HL-60 (cell line): ENCODE measurements at places on chromosomes 6 and 20.

- DNase-seq = peak; percentile 32
Measured at GRCh38 chr6:130778946-130779657, 48.1 kb upstream of the SMLR1 start.

DNA sequence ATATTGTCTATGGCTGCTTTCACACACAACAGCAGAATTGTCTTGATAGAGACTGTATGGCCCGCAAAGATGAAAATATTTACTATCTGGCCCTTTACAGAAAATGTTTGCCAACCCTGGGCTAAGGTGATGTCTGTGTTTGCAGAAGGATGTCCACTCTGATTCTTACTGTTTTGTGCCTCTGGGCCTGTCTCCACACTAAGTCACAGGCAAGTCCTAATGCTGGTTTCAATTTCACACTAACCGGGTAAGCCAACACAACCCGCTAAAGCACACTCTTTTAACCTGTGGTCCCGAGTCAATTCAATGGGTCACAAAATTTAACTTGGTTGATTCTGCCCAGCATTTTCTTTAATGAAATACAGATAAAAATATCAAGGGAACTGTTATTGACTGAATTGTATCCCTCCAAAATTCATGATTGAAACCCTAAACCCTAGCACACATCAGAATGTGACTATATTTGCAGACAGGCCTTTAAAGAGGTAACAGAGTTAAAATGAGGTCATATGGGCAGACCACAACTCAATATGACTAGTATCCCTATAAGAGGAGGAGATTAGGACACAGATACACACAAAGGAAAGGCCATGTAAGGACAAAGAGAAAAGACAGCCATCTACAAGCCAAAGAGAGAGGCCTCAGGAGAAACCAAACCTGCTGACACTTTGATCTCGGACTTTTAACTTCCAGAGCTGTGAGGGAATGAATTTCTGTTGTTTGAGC lies 78.4 kb downstream of the FYN start:
- DNase-seq = no peak

DNA sequence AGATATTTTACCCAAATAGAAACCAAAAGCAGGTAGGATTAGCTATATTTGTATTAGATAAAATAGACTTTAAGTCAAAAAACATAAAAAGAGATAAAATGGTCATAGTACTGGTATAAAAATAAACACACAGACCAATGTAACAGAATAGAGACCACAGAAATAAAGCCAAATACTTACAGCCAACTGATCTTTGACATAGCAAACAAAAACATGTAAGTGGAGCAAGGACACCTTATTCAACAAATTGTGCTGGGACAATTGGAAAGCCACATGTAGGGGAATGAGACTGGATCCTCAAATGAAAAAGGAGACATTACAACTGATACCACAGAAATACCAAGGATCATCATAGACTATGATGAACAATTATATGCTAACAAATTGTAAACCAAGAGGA lies 94.5 kb upstream of the SIRPG start:
- DNase-seq = no peak

DNA sequence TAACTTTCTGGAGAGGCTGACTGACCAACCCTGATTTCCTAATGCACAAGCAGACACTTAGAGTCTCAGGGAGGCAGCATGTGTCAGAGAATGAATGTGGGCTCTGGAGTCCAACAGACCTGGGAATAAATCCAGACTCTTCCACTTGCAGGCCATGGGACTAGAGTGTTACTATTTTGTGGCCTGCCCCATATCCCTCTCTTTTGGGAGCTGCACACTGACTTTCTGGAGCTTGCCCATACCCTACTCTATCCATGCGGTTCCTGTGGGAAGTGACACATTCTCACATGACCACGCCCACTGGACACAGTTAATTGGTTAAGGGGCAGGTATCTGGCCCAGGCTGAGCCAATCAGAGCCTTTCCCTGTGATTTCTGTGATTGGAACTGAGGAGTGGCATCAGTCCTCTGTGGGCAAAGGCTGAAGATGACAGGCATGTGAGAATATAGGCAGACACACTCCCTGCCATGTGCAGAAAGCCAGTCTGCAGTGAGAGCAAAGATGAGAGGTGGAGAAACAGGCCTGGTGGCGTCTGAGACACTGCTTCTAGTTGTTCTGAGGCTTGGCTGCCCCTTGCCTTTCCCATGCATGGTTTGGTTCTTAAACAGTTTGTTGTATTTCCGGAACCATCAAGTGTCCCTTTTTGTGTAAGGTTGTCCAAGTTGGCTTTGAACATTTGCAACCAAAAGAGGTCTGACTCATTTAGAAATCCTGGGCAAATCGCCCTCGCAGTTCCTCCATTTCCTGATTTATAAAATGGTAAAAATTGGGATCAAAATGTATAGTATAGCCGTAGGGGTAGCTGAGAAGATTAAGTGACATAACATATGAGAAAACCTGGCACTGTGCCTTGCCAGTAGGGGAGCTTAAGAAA lies 125.6 kb downstream of the CDC5L start:
- DNase-seq = no peak

DNA sequence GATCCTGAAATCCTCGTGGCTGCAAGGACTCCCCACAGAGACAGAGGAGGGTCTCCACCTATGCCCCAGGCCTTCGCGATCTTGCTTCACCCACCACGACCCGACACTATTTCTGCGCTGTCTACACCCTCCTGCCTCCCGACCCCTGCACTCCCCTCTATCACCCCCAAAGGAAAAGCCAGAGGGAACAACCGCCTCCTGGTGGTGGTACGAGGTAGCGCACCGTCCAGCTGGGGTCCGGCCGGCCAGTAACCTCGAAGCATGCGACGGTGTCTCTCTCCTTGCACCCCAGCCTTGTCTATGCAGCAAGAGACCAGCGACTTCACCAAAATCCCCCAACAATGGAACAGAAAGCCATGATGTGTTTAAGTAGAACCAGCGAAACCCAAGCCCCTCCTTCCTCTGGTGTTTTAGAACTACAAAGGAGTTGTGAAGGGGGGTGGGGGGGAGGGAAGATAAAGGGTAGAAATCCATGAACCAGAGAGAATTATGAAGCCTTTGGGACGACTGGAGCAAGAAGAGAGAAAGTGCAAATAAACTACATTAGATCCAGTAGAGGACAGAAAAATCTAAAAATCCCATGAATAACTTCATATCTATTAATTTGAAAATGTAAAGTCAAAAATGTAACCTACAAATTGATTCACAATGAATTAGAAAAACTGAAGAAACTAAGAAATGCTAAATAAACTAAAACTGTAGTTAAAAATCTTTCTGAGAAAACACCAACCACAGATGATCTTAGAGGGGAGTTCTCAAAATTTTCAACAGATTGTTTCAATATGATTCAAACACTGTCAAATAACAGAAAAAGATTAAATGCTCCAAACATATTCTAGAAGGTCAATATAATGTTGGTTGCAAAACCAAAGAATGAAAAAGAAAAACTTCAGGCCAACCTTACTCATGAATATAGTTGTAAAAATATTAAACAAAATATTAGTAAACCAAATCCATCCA lies 168.0 kb downstream of the CDK19 start:
- no peak for DNase-seq

DNA sequence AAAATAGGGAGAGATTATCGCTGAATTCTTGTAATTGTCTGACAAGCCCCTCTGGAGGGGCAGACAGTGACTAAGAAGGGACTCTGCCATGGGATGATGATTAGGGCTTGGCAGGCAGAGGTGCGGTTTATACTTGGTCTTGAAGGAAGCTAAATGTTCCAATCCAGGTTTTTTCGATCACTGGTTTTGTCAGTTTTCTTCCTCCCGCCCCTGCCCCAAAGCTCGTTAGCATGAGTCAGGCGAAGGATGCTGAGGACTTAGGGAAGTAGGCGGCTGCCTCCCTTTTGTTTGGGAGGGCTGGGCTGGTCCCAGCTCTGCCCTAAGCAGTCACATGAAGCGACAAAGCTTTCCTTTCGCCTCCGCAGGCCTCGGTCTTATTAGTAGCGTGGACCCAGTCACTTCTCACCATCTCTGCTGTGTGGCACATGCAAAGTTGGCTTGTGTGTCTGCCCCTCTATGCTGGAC lies 314.2 kb downstream of the CDC5L start:
- no peak for DNase-seq

- no peak for DNase-seq
Measured at GRCh38 chr6:11407414-11407813, 130.1 kb upstream of the TMEM170B start.

DNA sequence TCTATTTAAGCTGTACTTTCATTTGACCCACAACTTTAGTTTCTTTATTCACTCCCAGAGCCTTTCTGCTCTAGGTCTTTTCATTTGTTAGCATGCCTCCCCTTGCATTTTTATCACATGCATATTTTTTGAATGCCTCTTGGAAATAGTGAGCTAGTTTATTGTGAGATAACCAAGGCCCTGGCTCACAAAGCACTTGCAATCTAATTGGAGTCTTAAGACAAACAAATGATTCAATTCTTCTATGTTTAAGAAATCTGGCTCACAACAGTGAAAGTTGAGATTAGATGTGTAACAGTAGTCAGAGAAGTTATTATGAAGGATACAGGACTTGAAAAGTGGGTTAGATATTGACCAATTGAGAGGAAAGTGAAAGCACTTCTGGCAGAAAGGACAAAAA lies 173.4 kb downstream of the MOXD1 start:
- DNase-seq = no peak

DNA sequence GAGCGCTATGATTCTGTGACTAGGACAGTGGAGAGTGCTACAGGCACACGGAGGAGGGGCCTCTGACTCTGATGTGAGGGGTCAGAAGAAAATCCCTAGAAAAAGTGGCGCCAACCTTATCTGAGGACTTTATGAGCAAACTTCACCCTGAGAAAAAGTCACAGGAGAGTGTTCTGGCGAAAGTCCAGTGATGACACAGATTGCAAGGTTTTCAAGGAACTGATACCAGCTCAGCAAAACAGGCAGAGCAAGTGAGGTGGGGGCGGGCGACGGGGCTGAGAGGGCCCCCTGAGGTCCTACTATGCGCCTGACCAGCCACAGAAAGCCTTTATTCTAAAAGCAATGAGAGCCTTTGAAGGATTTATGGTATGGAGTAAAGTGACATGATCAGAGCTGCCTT lies 73.3 kb downstream of the SLC22A23 start:
- no peak for DNase-seq

DNA sequence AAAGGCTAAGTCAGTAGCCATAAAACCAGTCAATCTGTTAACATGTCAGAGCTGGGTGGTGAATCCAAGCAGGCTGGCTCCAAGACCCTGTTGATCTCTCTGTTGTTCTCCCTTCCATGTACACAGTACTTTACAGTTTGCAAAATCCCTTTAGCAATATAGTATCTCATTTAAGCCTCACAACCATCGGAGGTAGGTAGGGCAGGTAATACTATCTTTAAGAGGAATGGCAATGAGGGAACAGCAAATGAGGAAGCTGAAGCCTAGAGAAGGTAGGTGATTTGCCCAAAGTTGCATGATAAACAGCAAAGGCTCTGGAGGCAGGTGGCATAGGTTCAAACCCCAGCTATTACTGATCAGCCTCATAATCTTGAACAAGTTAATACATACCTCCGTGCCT lies 34.7 kb upstream of the ARFGEF2 start:
- DNase-seq = no peak

- DNase-seq = no peak
Measured at GRCh38 chr6:14676977-14677781, 559.6 kb downstream of the CD83 start.

DNA sequence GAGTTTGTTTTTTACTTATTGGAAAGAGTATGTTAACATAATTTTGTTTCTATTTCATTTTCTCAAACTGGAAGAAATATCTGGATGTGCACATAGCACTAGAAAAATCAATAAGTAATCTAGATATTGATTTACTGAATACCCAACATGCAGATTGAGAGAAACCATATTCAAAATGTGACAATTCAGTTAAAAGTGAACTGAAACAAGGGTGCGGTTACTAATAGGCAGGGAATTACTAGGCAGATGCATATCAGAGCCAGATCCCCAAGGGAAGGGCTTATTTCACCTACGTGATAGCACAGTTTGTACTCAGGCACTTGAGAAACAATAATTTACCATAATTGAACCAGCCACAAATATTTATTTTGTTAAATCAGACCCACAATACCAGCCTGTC lies 493.1 kb upstream of the FLRT3 start:
- DNase-seq = no peak

DNA sequence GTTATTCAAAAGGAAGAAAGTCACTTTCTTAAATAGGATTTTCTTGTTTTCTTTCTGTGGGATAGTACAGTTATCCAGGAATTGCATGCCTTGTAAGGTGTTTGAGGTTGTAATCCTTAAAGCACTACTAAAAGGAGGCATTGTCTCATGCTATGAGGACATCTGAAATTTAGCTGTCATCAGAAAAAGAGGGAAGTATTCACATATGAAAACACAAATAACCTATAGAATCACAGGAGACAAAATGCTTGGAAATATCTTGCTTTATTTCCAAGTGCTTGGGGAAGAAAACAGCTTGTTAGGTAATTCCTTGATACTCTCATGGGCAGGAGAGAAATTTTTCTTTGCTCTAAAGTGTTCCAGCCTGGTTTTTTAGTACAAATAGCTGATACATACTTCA lies 40.1 kb downstream of the HECA start:
- no peak for DNase-seq

DNA sequence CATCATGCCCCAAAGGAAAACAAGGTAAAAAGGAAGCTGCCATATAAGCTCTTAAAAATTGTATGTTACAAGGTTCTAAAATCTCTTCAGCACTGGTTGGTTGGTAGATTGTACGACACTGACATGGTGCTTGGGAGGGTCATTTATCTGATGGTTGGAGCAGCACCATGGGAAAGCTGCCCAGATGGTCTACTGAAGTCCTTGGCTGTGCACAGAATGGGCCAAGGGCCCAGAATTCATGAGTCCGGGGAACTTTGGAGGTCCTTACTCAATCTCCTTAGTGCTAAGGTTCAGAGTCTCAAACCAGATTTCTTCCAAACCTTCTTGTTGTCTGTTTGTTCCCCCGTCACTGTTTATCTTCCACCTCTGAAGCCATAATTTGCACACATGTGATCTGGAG lies 314.4 kb downstream of the ESR1 start:
- DNase-seq = no peak

DNA sequence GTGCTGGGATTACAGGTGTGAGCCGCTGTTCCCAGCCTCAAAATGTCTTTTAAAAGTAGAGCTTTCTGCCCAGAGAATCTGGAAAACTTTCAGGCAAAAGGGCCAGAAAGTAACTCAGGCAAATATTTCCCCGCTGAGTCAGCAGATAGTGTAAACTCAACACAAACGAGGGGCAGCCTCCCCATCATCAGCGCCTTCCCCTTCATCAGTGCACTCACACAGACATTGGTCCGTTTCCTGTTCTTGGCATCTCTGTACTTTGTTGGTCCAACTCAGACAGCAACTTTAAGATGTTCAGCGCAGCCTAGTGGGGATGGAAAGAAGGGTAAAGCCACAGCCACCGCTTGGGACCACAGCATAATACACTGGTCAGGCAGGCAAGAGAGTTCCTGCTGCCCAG lies 69.5 kb downstream of the CSE1L start:
- no peak for DNase-seq
